ENCODE measurements at places on chromosomes 7 and 10.

GRCh38 chr7:81725003-81725811 lies 44.6 kb downstream of the HGF start:
- no peak for DNase-seq

- DNase-seq = no peak
These were observed 969.6 kb downstream of the LRMDA start for GRCh38 chr10:76401006-76401405.

- DNase-seq = no peak
These were observed 102.4 kb downstream of the CFTR start for GRCh38 chr7:117582219-117582704.

GRCh38 chr10:101663097-101663496 lies 31.9 kb downstream of the FBXW4 start:
- no peak for DNase-seq

DNA sequence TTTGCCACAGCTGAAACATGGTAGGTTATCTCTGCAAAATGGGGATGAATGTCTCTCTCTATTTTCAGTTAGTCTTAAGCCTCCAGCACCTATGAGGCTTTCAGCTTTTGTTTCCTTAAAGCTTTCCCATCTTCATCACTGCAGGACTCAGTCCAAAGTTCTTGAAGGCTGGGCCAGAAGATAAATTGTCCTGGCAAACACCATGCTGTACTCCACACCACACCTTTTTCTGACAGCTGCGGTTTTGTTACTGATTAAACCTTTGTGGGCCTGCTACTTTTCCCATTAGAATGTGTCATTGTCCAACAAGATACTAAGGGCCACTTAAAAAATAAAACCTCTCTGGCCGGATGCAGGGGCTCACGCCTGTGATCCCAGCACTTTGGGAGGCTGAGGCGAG lies 87.2 kb upstream of the A1CF start:
- DNase-seq = no peak

DNA sequence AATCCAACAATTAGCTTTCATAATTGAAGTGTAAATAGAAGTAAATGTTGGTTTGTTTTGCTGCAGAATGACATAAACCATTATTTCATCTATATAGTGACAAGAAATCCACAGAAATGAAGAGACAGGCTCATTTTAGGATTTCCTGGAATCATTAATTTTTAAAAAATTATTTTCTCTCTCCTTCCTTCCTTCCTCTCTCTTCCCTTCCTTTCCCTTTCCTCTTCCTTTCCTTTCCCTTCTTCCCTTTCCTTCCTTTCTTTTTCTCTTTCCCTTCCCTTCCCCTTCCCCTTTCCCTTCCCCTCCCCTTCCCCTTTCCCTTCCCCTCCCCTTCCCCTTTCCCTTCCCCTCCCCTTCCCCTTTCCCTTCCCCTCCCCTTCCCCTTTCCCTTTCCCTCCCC lies 51.2 kb upstream of the KMT2C start:
- DNase-seq = no peak

GRCh38 chr10:126242397-126243260 lies 145.6 kb downstream of the ADAM12 start:
- no peak for DNase-seq

GRCh38 chr7:131383417-131384285 lies 56.0 kb downstream of the MKLN1 start:
- DNase-seq = no peak

GRCh38 chr7:51850126-51850525 lies 533.5 kb upstream of the COBL start:
- no peak for DNase-seq

DNA sequence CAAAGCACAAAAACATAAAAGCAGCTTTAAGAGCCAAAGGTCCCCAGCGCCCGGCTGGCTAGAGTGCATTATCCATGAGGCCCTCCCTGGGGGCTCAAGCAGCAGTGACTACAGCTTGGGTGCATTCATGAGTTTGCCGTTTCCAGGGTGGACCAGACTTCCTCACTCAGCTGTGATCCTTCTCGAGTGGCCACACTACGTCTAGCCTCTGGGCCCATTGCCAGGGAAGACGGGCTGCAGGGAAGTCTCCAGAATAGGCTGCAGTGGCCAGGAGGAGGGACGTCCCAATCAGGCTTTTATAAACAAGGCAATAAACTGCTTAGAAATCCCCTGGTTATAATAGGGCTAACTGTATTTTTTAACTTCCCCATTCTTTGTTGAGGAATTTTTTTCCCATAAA lies 89.4 kb upstream of the C1QL3 start:
- no peak for DNase-seq

Measured in endothelial cell (in vitro differentiated cells).